ENCODE measurements at places on chromosomes 5 and 9.

DNA sequence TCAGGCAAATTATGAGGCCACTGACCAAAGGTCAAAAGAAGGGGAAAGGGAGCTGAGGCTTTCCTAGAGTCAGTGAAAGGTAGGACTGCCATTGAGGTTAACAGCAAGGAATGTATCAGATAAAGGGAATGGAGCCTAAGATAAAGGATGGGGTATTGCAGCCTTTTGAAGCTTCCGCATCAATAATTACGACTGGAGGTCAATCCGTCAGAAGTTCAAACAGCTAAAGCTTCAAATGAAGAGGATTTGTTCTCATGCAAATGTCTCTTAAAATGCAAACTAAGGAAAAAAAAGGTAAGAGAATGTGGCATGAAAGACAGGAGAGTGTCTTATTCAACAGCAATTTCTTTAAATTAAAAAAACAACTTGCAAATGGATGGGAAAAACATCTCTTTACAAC lies 341.1 kb upstream of the RGMB start:
- DNase-seq, result no peak

DNA sequence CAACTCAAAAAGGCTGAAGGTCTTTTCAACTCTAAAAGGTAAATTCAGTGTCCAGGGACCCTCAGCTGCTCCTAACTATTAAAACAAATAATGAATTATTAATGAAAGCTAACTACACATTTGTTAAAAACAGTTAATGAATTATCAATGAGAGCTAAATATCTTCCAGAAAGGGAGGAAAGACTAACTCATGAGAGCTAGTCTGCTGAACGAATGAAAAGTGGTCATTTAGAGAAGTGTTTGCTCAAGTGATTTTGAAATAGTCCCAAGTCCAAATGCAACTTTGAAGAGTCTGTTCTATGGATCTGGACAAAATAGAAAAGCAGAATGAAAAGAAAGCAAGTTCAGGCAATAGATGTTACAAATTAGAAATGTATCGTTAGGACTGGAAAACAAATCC lies 133.9 kb upstream of the SPEF2 start:
- no peak for DNase-seq

DNA sequence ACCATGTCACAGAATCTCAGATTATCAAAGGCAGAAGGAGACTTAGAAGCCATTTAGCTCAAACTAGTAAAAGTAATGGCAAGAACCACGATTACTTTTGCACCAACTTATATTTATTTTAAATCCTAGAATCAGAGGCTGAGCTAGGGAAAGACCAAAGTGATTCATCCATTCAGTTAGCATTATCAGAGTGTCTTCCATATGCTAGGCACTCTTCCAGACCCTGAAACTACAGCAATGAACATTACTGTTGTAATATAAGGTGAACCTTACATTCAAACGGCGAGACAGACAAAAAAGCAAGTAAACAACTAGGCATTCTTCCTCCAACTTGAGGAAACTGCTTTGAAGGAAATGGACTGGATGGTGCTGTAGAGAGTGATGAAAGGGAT lies 7.9 kb downstream of the PDE6A start:
- DNase-seq, result no peak

GRCh38 chr5:169744336-169744735 lies 107.3 kb downstream of the DOCK2 start:
- no peak for DNase-seq

- DNase-seq, result no peak
Observed at GRCh38 chr9:109158651-109159050, 8.4 kb downstream of the FRRS1L start.

- no peak for DNase-seq
Observed at GRCh38 chr5:69238760-69239251, 4.1 kb downstream of the CDK7 start.

GRCh38 chr5:125891061-125891725 lies 532.0 kb upstream of the GRAMD2B start:
- no peak for DNase-seq

- DNase-seq, result no peak
Observed at GRCh38 chr9:127803507-127804352, 1.0 kb downstream of the FPGS start.

- no peak for DNase-seq
Observed at GRCh38 chr5:14706615-14707021, 42.1 kb downstream of the OTULIN start.

DNA sequence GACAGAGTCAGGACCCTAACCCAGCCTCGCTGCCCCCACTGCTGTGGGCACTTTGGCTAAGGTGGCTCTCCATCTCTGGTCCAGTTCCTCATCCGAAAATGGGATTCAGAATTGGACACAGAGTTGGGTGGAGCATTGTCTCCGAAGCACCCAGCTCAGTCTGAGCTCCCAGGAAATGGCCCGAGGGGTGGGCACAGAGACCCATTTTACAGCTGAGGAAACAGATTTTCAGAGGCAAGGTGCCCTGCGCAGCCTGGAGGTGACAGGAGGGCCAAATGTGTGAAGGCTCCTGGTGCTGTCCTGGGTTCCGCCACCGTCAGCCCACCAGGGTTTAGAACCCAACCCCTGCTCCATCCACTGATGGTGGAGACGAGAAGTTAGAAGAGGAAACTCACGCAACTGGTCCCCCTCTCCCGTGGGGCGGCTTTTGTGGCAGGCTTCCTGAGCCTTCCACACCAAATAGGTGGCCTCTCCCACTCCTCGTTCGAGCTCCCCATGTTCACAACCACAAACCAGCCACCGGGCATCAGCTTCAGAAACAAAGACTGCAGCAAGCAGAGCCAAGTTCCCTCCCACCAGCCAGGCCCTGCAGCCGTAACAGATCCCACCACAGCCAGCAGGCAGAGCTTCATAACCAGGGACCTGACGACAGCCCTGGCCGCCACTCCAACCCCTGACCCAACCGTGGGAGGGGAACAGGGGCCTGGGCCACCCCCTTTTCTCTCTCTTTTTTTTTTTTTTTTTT lies 90.9 kb upstream of the LMX1B start:
- no peak for DNase-seq

DNA sequence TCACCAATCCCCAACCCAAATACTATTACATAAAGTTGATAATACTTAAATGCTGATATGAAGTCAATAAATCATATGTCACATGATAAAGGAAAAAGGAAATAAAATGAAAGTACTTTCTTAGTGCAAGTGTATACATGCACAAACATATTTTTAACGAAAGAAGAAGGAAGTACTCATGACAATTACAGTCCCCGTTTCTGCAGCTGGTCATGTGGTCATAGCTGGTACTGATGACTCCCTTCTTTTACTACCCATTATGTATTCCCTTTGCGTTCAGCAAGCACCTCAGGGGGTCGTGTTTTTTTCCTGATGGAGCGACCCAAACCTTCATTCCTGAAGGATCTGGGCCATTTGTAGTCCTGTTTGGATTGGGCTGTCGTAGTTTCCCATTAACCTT lies 27.3 kb downstream of the CENPP start:
- DNase-seq, result no peak

DNA sequence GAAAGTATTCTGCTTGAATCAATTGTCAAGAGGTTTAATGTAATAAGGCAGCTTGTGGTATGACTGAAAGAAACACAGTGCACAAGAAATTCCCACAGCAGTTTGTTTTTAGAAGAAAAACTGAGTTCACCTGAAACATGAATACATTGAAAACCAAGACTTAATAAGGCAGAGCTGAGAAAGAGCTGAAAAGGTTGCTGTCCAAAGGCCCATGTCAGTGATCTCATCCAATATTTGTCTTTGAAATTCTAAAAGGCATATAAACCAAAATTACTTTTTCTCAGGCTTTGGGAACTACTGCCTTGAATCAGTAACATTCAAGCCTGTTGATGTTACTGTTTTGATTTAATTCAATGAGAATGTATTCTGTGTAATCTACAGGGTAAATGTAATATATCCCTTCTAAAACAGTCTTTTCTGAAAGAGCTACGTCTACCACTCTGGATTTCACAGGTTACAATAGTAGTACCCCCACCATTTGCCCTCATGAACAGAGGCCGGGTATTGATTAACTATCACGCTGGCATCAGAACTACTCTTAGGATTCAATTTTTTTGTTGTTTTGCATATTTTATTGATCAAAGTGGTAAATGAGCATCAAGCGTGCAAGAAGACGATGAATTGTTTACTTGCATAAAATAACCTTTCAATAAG lies 57.8 kb downstream of the PPIC start:
- DNase-seq, result no peak

DNA sequence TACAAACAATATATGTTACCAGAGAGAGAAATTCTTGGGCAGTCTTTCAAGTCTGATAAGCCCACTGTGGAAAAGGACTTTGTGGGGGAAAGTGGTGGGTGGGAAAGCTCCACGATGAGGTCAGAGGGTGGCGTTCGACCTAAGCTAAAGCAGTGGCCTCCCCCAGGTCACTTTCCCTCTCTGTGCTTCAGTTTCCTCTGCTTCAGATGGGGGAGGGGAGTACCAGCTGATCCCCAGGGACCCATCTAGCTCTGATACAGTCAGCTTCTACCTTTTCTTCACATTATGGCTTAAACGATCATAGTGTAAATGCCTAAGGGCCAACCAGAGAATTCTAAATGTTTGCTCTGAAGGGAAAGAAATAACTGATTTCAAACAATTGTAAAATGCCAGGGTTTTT lies 36.6 kb upstream of the ARSB start:
- no peak for DNase-seq

GRCh38 chr5:11334404-11334803 lies 569.8 kb downstream of the CTNND2 start:
- no peak for DNase-seq

GRCh38 chr9:122192914-122193525 lies 33.3 kb downstream of the MORN5 start:
- no peak for DNase-seq

- no peak for DNase-seq
Observed at GRCh38 chr5:132763181-132764036, 13.6 kb downstream of the SEPTIN8 start.

DNA sequence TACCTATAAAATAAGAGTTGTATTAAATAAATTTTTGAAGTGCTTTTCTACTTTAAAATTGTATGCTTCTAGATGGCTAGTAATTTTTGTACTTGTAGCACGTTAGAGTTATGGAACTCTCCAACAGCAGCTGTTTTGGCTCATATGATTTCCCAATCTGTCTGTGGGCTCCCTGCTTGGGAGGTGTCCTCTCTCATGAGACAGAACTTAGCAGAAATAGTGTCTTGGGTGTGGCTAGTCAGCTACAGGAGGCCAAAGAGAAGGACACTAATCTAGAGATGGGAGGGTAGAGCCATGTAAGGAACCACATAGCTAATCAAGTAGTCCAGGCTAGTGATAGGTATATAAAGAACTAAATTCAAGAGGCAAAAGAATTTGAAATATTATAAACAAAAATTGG lies 78.4 kb upstream of the DAB2 start:
- DNase-seq, result no peak

DNA sequence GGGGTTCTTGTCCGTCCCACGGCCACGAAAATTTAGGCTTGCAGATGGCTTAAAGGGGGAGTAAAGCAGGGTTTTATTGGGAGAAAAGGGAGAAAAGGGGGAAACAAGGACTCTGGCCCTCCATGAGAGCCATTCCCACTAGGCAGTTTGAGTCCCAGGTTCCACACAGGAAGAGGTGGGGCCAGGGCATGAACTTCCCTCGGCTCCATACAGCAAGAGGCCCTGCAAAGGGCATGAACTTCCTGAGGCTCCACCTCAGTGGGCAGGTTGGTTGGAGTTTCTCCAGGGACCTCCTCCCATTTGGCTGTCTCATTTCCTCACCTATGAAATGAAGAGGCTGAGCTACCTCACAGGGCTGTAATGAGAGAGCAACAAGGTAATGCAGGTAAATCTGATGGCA lies 229.7 kb downstream of the MAT2B start:
- DNase-seq, result no peak

- no peak for DNase-seq
Observed at GRCh38 chr9:93686127-93686879, 109.9 kb downstream of the PHF2 start.

DNA sequence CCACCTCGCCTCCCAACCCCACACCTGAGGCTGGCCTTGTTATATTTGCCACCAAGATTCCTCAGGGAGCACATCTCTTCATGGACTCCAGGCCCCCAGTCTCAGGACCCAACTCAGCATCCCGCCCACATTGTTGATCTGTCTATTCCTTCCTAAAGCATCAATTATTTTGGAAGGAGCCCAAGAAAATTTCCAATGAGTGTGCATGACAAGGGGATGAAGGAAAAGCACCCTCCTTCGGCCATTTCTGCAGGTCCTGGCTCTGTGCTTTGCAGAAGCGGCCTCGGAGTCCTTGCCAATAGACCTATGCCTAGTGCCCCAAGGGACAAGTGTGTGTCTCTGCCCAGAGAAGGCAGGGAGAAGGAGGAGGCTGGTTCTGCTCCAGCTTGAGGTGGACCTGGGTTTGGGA lies 273.2 kb downstream of the GADD45G start:
- DNase-seq, result no peak

DNA sequence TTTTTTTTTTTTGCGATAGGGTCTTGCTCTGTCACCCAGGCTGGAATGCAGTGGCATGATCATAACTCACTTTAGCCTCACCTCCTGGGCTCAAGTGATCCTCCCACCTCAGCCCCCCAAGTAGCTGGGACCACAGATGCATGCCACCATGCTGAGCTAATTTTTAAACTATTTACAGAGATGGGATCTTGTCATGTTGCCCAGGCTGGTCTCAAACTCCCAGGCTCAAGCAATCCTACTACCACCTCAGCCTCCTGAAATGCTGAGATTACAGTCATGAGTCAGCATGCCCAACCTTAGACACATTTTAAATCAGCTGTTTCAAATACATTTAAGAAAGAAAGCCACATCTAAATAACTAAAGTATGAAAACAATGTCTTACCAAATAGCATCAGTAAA lies 439.0 kb downstream of the EBF1 start:
- DNase-seq, result no peak

- DNase-seq, result no peak
Observed at GRCh38 chr5:150124111-150124557, 31.5 kb downstream of the PDGFRB start.

DNA sequence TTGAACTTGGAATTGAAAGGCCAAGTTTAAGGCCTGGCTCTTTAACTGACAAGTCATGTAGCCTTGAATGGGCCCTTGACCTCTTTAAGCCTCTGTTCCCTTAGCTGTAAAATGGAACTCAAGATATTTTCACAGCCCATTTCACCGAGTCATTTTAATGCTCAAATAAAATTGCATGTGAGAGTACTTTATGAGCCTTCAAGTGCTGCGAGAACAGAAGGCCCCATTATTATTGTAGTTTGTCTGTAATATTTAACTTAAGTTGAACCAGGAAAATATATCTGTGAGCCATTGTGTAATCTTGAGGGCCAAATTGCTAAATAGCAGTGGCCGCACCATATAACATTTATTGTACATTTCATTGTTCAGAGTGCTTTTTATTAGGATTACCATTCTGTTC lies 249.9 kb downstream of the NTRK2 start:
- DNase-seq, result no peak
